NB4 (cell line): ENCODE measurements at places on chromosomes 3 and 15.

DNA sequence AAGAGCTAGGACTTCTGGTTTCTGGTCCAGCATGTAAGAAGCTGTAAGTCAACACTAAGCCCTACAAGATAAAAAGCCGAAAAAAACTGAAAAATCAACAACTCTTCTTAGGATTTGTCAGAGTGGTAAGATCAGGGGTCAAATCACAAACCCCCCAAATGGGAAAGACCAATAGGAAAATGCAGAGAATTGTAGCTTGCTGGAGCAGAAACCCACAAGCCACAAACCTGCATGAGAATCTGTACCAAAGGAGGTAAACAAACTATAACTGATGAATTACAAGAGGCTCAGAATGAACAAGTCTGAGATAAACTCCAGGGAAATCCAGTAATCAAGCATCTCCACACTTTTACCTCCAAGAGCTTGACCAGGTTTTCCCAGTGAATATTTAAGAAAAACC, 36.0 kb downstream of the RFX7 start:
- DNase-seq: no peak

DNA sequence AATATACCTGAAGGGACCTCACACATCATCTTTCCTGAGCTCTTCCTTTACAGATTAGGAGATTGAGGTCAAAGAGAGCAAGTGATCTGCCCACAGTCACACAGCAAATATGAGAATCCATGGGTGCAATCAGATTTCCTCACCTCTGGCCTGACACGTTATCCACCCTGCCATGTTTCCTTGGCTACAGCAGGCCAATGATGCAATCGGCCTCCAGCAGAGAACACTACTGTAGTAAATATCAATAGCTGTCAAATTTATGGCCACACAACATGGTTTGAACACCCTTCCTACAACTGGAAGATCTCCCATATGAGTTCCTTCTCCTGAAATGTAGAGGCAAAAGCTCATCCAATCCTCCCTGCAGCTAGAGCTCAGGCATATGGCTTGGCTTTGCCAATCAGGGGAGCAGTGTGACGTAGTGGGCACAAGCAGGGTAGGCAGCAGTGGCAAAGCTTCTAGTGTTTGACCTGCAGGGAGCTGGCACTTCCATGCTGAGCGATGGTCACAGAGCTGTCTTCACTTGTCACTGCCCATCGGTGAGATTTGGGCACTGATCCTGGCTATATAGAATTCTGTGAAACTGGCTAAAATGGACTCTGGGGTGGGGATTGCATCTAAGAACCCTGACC, 271.3 kb downstream of the TJP1 start:
- DNase-seq: no peak

- DNase-seq: no peak
These were observed 15.8 kb downstream of the LOXL1 start for GRCh38 chr15:73941871-73942635.

GRCh38 chr3:170680593-170680992, 94.7 kb upstream of the SLC7A14 start:
- no peak for DNase-seq

GRCh38 chr3:79215286-79215685, 552.5 kb downstream of the ROBO1 start:
- DNase-seq: no peak

DNA sequence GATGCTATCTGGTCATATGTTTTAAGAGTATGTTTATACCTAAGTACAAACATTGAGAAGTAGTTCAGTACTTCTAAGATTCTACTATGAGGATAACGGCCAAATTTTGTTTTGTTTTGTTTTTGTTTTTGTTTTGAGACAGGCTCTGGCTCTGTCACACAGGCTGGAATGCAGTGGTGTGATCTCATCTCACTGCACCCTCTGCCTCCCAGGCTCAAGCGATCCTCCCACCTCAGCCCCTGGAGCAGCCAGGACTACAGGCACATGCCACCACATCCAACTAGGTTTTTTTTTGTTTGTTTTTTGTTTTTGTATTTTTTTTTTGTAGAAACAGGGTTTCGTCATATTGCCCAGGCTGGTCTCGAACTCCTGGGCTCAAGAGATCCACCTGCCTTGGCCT, 47.5 kb upstream of the RPS17 start:
- no peak for DNase-seq

DNA sequence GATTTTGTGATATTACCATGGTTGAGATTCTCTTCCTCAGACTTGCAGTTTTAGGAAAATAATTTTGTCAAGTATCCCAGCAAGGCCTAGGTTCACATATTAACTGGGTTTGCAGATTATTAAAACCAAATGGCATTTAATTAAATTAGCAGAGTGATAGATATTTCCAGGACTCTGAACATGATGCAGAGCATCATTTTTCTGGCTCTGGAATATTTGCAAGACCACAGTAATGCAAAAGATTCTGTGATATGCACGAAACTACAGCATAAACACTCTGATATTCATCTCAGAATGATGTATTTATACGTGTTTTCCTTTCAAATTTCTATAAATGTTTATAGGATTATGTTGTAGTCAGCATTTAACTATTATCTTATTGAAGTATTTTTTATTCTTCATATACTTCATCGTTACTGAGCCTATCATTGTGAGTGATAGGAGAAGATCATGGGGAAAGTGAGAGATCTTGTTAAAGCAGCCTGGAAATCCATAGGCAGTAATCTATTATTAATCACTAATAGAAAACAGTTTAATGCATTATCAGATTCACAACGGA, 1245.6 kb downstream of the OTOL1 start:
- DNase-seq: no peak

DNA sequence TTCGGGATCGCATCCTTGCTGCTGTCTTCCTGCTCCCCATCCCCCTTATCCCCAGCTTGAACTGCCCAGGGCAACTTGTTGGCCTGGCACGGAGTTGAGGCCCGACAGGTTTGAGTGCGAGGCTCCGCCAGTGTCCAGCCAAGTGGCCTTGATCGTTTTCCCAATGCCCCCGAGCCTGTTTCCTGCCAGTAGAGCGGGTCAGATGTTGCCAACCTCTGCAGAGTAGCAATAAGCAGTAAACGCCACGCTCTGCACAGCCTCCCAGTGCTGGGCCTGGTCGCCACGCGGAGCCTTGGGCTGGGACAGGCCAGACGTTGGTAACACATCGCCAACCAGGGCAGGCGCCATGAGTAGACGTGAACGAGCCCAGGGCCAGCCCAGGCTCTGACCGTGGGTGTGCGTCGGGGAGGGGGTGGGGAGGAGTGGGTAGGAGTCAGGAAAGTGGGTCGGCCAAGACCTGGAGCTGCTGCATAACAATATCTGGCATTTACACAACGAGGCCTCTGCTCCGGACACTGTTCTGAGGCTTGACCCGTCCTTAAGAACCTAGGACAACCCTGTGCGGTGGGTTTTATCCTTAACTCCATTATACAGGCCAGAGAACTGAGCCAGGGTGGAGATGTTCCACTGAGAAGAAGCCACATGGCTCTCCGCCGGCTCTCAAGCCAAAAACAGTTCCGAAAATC, 444 bp upstream of the ABHD14A start:
- DNase-seq: no peak

DNA sequence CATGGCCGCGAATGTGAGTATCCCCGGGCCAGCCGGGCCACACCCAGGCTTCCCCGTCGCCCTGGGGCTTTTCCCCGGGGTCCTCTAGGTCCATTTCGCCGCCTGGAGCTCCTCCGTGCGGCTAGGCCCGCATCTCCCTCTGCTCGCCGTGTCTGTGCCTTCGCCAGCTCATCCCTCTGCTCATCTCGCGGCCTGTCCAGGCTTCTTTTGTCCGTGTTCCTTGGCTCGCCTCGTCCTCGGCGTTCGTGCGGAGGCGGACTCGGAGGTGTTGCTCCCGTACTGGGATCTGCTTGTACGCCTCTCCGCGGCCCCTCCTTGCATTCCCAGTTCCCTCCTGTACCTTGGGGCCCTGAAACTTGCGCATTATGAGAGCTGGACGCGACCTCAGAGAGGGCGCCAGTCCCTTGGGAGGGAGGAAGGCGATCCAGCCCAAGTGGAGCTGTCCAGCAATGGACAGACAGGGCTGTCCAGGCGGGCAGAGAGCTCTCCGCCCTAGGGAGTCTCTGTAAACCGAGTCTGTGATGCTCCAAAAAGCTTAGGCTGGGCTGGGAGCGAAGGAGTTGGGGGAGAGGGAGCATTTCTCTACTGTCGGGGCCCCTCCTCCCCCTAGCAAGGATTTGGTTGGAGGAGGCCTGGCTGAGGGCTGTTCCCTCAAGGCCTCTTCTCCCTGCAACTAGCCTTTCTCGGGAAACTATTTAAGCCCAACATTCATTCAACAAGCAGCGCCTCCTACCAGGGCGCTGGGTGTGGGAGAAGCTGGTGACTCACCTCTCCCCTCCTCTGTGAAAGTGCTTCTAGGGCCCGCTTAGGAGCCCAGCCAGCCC, 553 bp downstream of the TMEM43 start:
- peak; percentile 89 for DNase-seq

DNA sequence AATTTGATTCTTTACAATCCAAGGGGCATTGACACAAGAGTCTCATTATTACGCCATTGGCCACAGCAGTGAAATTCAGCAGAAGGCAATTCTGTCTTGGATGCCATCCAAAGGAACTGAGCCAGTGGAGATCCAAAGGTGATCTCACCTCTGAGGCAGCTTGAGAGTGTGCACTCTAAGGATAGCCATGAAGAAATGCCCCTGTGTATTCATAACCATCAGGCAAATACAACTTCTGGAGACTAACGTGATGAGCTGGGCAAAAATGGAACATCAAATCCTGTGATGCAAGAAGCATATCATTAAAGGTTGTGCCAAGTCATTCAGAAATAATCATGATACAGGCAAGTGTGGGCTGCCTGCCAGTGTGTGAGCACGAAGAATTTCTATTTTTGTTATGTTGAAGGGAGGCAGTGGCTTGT, 41.4 kb downstream of the ROBO2 start:
- DNase-seq: no peak

DNA sequence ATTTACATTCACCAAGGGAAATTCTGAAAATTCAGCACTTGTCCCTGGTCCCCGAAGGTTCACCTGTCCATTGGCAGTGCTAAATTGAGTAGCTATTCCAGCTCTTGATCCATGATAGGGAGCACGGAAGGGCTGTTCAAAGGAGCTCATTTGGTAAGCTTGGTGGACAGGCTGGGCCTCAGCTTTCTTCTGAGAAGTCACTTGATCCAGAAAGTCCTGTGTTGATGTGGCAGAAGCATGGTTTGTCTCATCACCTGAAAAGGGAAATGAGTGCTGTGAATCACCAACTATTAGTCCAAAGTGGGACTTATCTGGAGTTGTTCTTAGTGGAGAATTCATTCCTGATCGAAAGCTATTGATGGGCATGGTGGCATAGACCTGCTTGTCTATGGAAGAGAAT, 19.9 kb upstream of the SLC12A8 start:
- no peak for DNase-seq

- DNase-seq: no peak
These were observed 492.9 kb downstream of the GBE1 start for GRCh38 chr3:81268526-81268925.

DNA sequence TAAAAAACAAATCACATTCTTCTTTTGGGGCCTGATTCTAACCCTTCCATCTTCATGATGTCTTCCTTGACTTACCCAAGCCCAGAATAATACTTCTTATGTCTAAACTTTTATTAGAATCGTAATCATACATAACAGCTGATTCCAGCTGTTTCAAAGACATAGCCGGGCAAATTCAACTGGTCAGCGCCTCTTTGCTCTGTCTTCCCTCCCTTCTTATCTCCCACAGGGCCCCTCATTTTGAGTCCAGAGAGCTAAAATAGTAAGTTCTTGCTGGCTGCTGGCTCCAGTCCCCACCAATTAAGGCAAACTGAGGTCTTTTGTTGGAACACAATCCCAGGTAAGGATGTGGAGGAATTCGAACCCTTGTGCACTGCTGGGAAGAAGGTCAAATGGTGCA, 108.6 kb downstream of the ADCY5 start:
- DNase-seq: no peak

- DNase-seq: no peak
These were observed 27.3 kb downstream of the PTPN23 start for GRCh38 chr3:47407896-47408838.

GRCh38 chr3:183697123-183697609, 431 bp upstream of the YEATS2 start:
- DNase-seq: no peak

DNA sequence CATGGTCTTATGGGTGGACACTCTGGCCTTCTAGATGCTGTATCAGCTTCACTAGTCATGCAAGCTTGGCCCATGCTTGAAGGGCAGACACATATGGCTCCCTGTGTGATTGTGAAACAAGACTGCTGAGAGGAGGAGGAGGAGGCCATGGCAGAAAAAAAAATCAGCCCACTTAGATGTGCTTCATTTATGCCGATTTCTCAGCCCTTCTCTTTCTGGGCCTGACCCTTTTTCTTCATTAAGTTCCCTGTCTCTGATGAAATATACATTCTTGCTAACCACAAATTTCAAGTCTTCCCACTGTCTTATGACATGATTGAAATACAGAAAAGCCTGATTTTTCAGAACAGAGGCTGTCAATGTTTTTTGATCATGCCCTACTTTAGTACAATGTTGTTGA, 213.0 kb upstream of the FEZF2 start:
- no peak for DNase-seq

DNA sequence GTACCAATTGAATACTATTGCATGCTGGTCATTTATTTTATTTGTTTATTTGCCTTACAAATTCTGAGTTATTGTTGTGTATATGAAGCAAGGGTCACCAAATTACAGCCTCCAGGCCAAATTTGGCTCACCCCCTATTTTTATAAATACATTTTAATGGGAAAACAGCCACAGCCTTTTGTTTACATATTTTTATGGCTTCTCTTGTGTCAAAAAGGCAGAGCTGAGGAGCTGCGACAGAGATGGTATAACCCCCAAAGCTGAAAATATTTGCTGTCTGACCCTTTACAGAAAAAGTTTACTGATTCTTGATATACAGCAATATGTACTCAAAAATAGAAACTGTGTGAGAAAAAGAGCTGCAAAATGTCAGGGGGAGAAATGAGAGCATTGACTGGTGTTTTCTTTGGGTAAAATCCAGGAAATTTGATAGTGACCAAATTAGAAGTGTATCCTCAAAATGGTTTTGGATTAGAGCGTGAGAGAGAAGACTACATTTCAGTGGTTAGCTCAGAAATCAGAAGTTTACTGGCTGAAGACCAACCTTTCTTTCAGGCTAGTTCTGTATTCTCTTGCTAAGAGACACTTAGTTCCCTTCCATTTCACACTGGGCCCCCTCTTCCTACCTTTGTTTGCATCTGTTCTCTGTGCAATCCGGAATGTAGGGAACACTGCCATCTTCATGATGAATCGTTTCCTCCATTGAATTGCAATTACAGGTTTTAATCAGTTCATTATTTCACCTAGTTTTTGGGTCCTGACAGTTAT, 757.8 kb downstream of the AGBL1 start:
- DNase-seq: no peak

DNA sequence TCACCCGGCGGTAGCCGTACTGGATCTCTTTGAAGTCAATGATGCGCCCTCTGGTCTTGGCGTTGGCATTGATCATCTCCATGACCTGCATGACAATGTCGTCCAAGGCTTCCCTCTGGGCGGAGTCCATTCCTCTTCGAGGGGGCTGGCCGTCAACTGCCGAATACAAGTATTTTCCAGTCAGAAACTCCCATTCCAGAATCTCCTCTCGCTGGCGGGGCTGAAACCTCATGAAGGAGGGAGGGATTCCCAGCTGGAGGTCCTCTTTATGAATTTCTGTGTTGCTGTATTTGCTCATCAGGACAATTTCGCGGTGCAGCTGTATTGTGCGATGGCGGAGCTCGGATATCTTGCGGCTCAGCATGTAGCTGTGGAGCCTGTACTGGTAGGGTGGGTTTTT, 73.4 kb downstream of the CHSY1 start:
- no peak for DNase-seq

GRCh38 chr3:134613006-134613520, 37.8 kb downstream of the KY start:
- DNase-seq: no peak

- DNase-seq: peak; percentile 87
These were observed 17.2 kb upstream of the GNB5 start for GRCh38 chr15:52208306-52208946.
